Activated naive CD4-positive, alpha-beta T cell (primary cell): ENCODE measurements at places on chromosomes 5 and 9.

DNA sequence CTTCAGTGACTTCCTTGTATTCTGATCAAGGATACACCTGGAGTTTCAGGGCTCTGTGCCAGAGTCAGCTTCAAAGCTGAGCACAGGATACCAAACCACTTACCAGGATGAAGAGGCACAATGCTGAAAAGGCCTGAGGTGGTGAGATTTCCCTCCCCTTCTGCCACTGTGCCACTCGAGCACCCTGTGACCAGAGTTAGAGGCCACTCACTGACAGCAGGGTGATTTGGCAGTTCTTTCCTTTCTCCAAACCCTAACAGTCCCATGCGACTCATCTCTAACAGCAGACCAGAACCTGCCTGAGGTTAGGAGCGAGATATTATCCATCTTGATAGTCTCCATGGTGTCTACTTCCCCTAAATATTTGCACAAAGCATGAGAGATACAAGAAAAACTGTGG is 1.8 kb downstream of the PLGRKT start:
- DNase-seq, result no peak

- DNase-seq, result no peak
Observed at GRCh38 chr5:95219411-95219810, 65.5 kb downstream of the MCTP1 start.

DNA sequence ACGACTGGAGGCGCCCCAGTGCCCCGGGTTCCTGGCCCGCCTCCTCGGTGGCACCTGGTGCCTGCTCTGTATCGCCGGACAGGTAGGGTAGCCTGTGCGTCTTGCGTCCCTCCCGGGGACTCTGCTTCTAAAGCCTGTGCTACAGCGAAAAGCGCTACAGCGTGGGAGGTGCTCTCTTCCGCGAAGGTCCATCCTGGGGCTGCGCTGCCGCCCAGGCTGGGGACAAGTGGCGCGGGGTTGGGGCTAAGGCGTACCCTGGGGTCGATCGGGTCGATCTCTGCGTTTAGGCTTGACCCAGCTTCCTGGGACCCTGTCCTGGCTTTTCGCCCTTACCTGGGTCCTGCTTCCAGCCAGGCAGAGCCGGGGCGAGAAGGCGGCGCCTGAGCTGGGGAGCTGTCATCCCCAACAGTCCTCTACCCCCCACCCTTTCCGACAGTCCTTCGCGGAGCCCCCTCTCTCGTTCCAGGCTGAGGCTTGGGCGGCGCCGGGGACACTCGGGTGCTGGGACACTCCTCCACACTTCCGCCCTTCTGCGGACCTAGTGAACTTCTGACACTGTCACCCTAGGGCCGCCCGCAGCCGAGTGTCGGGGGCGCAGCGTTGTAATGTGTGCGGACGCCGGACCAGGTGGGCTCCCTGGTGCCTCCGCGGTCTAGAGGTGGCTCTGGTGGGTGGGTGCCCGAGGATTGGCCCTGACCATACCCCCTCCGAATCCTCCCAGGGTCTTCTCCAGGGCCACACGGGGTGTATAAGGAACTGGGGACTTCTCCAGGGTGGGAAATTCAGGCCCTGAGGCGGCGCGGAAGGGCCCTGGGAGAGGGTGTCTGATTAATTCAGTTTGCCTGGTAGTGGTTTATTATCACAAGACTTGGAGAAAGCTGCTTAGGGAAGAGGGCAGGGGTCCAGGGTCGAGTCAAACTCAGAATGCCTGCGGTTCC is 328.2 kb downstream of the SH3GL2 start:
- no peak for DNase-seq

DNA sequence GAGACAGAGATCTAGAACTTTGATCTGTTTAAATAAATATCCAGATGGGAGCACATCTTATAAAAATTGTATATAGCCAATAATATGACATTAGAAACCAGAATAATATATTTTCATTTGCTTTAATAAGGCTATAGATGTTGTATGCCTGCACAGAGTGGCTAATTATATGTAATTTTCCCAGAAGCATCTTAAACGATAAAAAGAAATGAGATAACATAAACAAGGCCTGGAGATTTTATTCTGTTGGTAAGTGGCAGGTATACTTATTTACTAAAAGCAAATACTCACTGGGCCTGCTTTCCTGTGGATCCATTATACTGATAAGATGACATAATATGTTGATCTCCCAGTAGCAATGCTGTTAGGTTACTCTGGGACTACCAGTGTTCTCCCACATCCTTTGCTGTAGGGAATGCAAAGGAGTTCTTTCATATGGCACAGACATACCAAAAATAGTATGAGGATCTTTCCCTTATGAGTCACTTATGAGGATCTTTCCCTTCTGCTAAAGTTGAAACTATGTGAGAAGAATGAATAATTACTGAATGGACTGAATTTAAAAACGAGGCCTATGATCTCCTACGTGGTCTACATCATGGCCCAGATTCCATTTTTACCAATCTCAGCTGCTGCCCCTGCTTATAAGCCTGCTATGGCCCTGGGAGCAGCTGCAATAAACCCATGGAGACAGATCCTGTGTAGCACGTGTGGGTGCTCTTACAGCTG is 112.1 kb downstream of the NUDT12 start:
- DNase-seq, result no peak

DNA sequence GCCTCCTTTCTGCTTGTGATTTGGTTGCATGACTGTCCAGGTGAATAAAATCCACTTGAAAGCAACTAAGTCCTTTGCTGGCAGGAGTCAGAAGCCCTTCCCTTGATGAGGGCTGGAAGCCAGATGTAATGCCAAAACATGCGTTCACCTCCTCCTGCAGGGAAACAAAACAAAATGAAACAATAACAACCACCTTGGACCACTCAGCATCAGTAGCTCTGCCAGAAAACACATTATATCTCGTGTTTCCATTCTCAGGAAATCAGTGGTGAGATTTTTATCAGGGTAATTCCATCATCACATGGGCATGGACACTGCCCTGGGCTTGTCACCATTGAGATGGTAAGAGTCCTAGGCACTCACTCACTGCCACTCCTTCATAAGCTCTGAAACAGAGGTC is 350.3 kb upstream of the ACTBL2 start:
- DNase-seq, result no peak

- peak; percentile 6 for DNase-seq
Observed at GRCh38 chr9:111937781-111938426, 41.3 kb downstream of the UGCG start.

DNA sequence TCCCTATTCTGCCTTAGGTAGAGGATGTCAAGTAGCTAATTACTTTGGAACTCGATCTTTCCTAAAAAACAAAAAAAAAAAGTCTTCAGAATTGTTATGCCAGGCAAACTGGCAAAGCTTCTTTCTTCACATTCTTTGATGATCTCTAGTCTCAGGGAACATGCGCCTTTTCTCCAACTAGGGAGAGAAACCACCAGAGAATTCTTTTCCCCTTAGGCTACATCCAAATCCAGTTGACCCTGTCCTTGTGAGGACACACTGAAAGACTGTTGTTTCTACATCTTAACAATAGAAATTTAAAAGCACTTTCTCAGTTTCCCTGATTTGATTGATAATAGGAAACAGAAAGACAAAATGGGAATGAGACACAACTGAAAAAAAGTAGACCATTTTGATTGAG is 94.7 kb upstream of the ITGA2 start:
- no peak for DNase-seq

GRCh38 chr5:143741421-143741820 is 70.5 kb upstream of the HMHB1 start:
- DNase-seq, result no peak
